ENCODE measurements at places on chromosomes 2 and 18.

GRCh38 chr2:113133704-113134598 is 6.6 kb downstream of the IL1RN start:
- no peak for DNase-seq

- no peak for DNase-seq
Observed at GRCh38 chr2:237128026-237128703, 42.5 kb downstream of the COPS8 start.

- DNase-seq, result no peak
Observed at GRCh38 chr2:234905547-234906265, 46.1 kb upstream of the SH3BP4 start.

- DNase-seq, result peak; percentile 57
Observed at GRCh38 chr2:191566344-191566743, 111.6 kb upstream of the NABP1 start.

- no peak for DNase-seq
Observed at GRCh38 chr18:2986150-2986865, 26.6 kb downstream of the LPIN2 start.

- DNase-seq, result no peak
Observed at GRCh38 chr18:36419900-36420531, 122.5 kb downstream of the FHOD3 start.

GRCh38 chr2:46942891-46943626 is 27.5 kb upstream of the MCFD2 start:
- DNase-seq, result no peak

GRCh38 chr2:234488913-234489451 is 7.9 kb downstream of the ARL4C start:
- DNase-seq, result peak; percentile 30

- no peak for DNase-seq
Observed at GRCh38 chr2:35963357-35963756, 392.2 kb upstream of the CRIM1 start.

- DNase-seq, result peak; percentile 31
Observed at GRCh38 chr2:86037141-86037794, 68.4 kb downstream of the POLR1A start.

DNA sequence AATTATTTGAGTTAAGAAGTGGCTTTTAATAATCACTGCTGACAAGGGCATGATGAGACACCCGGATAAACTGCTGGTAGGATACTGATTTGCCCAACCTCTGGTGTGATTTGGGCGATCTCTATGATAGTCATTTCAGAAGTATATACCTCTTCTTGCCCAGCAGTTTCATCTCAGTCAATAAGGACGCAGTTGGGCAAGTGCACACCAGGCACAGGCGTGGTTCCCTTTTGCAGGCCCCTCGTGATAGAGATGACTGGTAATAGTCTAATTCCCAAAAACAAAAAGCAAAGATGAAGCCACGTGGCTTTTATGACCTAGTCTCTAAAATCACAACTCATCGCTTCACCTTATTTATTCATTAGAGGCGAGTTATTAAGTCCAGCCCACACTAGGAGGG is 246.4 kb downstream of the PRKCE start:
- no peak for DNase-seq

- DNase-seq, result no peak
Observed at GRCh38 chr18:6024745-6025248, 129.5 kb upstream of the TMEM200C start.

DNA sequence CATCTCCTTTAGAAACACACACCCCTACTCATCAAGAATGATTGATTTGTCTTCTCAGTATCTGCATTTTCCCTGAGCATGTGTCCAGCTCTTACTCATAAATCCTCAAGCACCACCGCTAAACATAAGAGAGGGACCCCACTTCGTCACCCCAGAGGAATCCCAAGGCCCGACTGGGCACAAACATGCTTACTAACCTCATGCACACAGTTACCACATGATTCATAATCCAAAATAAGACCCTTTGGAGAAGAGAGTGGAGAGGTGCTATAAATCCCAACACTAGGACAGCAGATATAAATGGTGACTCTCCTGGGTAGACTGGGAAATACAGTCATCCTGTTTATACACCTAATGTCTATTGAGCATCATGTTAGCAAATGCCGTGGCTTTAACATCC is 843.2 kb upstream of the ID2 start:
- DNase-seq, result no peak

DNA sequence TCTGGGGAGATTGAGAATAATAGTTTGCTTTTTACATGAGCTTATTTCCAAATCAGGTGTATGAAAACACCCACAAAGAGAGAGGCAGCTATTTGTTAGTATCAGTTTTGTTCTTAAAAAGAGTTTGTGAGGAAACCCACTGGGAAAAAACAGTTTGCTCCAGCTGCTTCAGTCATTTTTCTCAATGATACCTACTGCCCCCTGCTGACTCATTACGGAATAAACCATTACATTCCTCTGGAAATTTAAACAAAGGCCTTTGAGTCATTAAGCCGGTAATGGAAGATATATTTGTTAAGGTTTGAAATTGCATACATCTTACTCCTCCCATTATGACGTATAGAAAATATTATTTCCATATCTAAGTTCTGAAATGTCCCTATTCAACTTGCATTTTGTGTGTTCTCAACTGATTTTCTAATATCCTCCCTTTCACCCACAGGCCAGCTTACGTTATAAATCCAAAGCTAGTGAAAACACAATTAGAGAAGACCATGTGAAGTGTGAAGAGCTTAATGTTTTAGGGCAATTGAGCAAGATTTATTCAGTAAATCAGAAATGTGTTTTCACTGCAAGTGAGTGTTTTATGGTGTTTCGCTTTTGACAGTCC is 761.6 kb downstream of the DSC3 start:
- DNase-seq, result no peak

DNA sequence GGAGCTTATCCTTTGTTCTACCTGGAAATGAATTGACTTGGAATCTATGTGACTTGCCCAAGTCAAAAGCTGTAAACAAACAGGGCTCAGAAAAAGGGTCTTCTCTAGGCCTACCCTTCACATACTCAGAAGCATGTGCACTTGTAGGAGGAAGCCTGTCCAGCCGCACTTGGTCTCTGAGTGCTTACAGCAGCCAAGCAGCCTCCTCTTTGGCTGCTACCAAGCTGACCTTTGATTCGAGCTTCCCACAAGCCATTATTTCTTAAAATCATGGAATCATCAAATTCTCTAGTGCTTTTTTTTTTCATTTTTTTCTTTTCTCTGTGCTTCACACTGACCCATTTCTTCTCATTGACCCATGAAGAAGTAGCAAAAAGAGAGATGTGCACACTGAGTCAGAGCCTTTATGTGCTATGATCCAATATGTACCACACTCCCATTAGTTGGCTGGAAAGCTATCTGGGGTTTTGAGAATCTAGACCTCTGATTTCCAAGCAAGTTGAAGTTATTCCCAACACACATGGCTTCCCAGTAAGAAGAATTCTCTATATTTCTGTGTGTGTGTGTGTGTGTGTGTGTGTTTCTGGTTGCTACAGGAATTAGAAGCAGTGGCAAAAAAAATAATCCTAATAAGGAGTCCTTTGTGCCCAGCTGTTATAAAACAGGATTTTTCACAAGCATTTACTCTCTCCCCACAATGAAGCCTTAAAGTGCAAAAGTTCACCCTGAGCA is 550.3 kb upstream of the TNP1 start:
- no peak for DNase-seq

DNA sequence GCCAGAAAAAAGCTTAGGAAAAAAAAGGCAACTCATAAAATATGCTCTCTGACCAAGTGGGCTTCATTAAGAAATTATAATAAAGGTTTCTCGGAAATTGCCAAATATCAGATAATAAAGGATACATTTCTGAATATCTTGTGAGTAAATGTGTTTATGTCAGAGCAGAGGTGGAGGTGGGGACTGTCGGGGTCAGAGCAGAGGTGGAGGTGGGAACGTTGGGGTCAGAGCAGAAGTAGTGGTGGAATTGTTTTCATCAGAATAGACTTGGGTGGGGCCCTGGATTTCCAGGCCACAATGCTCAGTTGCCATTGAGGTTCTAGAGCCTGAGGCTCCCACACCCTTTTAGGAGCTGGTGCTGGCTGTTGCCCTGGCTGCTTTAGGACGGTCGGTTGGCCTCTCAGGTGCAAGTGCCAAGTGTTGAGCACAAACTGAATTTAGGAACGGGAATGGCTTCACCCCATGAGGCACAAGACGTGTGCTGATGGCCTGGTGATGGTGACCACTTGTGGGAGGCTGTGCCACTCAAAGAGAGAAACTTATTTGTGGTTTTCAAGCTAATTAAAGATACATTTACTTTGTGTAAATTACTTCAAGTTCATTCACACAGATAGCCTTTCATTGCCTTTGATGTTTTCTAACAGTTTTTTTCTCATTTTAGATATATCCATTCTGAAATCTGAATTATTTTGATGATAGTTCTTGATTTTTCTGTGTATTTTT is 131.5 kb downstream of the ATP9B start:
- no peak for DNase-seq

DNA sequence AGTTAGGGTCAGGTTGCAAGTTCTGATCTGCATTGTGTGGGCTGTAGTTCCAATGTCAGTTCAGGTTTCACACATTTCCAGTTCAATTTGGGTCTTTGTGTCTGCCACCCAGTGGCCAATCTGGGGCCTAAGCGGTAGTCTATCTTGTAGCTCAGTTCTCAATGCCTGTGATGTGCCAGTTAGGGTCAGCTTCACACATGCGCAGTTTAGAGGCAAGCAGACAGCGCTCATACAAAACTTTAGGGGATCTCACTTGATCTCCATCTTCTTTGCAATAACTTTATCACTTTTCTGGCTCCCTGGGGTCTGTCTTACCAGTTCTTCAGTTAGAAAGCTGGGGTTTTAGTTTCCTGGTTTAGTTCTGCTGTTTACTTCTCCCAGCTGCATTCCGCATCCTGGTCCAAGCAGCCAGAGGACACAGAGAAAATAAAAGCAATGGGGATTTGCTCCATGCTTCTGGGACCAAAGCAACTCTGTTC is 11.0 kb upstream of the ZNF24 start:
- DNase-seq, result peak; percentile 67

DNA sequence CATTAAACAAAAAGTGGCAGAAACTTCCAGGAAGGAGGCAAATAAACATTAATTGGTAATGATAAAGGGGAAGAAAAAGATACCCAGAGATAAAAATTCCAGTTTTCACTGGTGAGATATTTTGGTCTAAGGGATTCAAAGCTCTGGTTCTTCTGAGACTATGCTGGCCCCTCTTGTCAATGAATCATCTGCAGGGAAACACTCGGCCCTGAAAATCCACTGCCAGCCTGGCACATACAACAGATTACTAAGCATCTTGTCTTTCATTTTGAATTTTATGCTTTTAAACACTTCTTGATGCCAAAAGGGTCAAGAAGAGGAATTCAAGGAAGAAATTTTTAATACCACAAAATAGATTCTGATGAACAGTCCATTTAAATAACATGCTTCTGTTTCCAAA is 1603.8 kb upstream of the ZEB2 start:
- DNase-seq, result no peak

- no peak for DNase-seq
Observed at GRCh38 chr2:134574611-134575330, 144.0 kb downstream of the TMEM163 start.

GRCh38 chr2:39663187-39663930 is 2.4 kb upstream of the TMEM178A start:
- DNase-seq, result no peak

DNA sequence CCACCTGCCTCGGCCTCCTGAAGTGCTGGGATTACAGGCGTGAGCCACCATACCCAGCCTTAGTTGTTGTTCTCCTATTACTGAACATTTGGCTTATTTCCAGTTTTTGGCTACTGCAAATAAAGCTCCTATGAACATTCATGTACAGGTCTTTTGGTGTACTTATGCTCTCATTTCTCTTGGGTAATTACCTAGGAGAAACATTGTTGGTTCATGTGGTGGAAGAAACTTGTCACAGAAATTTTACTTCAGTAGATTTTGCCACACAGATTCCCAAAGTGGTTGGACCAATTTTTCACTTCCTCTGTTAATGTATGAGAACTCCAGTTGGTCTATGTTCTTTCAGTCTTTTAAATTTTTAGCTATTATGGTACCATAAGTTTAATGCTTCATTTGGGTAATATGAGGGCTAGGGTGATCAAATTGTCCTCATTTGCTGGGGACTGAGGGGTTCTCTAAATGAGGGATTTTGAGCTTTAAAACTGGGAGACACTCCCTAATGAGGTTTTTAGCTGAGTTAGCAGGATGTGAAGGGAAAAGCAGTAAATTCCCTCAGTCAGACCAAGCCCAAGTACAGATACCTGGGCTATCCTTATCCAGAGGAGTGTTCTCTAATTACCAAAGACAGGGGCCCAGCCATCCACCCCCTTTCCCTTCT is 33.9 kb downstream of the MTA3 start:
- no peak for DNase-seq

- no peak for DNase-seq
Observed at GRCh38 chr2:186349508-186349907, 136.6 kb upstream of the ZC3H15 start.

DNA sequence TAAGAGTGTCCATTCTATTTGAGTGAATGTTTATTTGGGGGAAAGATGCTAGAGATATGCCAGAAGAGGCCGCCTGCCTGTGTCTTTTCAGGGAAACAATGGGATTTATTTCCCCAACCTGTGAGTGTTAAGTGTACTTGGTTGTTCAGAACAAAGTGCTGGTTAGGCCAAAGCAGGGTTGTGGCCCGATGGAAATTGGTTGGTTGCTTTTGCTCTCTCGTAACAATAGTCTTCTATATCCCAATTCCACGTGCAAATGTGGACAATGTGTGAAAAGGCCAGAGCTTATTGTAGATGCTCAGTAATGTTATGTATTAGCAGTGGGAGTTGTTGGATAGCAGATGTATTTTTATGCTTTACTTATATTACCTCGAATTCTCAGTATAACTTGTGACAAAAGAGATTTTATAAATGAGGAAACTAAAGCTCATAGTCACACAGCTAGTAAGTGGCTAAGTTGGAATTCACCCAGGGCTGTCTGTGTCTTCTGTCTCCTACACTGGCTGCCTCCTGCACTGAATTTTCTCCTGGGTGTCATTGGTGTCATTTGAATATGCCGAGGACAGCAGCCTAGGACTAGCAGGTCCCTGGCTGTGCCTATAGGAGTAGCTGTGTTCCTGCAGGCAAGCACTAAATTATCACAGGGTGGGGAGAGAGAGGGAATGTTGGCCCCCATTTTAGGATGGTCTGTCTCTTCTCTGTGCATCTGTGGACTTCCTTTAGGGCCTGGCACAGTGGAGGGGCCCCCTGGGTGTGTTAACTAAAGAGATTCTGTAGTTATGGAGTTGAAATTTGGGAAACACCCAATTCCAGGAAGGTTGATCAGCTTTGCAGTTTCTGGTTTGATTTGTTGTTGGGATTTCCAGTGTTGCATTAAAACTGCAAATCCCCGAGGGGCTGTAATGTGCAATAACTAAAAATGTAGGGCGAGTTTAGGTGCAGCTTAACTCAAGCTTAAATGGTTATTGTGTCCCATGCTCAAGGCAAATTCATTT is 21.6 kb downstream of the GPD2 start:
- DNase-seq, result no peak

GRCh38 chr2:71534826-71535225 is 81.5 kb downstream of the DYSF start:
- DNase-seq, result no peak

Measured in naive B cell (primary cell).